Lung (tissue), 17 donors: ENCODE measurements at places on chromosomes 2 and 18. TPM values are rescaled to one million over a fixed set of nuclear protein-coding genes. Genes with fewer than 3 reads are reported as not detected.

DNA sequence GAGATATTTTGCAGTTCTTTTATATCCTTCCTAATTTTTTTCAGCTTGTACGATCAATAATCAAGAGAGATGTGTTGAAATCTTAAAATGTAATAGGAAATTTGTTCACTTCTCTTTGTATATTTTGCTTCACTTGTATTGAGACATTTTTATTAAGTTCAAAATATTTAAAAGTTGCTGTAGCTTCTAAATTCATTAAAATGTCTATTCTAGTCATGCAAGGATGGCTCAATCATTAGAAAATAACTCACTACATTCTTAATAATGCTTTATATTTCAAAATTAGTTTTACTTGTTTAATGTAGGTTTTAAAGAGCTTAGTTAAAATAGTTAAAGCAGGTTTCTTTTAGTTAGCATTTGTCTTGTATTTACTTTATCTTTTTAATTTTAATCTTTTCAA lies 308.4 kb downstream of the CYRIA start:
- no peaks in the 10 kb centered on the region for H3K4me1 ChIP-seq
- H3K27ac ChIP-seq, result no peak overlapping the region
- DNase-seq, result no peak
- no peaks in the 10 kb centered on the region for H3K27me3 ChIP-seq
- H3K4me3 ChIP-seq, result no peak overlapping the region

GRCh38 chr2:26610504-26611335 lies 30.4 kb downstream of the CIB4 start:
- no peak overlapping the region for H3K27ac ChIP-seq
- DNase-seq, result no peak
- no peaks in the 10 kb centered on the region for H3K27me3 ChIP-seq
- H3K4me3 ChIP-seq, result no peak overlapping the region

- H3K4me3 ChIP-seq, result no peak overlapping the region
- H3K36me3 ChIP-seq, result peaks cover 23% of the 10 kb centered on the region
- DNase-seq, result no peak
- H3K27ac ChIP-seq, result no peak overlapping the region
- H3K27me3 ChIP-seq, result no peaks in the 10 kb centered on the region
These were observed 47.2 kb downstream of the SMAD4 start for GRCh38 chr18:51077217-51077616.

GRCh38 chr2:193539188-193539587 lies 1344.5 kb upstream of the TMEFF2 start:
- H3K27me3 ChIP-seq, result no peaks in the 10 kb centered on the region
- no peak for DNase-seq
- H3K27ac ChIP-seq, result no peak overlapping the region
- no peaks in the 10 kb centered on the region for H3K36me3 ChIP-seq

GRCh38 chr18:46718501-46719341 lies 38.1 kb downstream of the ST8SIA5 start:
- peak; percentile 44 for DNase-seq
- H3K4me1 ChIP-seq, result no peaks in the 10 kb centered on the region
- no peaks in the 10 kb centered on the region for H3K36me3 ChIP-seq
- no peak overlapping the region for H3K4me3 ChIP-seq

- no peaks in the 10 kb centered on the region for H3K36me3 ChIP-seq
- H3K27ac ChIP-seq, result no peak overlapping the region
- no peaks in the 10 kb centered on the region for H3K4me1 ChIP-seq
- no peaks in the 10 kb centered on the region for H3K27me3 ChIP-seq
These were observed 2089.7 kb upstream of the CELF4 start for GRCh38 chr18:39655341-39655740.

DNA sequence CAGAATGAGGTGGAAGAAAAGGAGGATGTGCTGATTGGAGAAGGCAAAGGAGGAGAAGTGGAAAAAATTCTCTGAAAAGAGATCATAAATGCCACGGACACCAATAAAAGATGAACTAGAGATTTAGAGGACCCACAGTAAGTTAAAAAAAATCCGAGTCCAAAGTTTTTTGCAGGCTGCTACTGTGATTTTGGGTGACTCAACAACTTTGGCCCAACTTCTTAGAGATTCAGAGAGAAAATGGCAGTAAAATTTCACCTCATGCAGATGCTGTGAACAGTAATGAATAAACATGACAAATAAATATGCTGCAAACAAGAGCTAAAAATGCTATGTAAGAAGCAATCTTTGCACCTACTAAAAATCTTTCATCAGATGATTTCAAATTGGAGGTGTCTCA lies 176.9 kb upstream of the SESTD1 start:
- DNase-seq, result no peak
- no peak overlapping the region for H3K4me3 ChIP-seq
- H3K36me3 ChIP-seq, result no peaks in the 10 kb centered on the region

- H3K36me3 ChIP-seq, result no peaks in the 10 kb centered on the region
- H3K27ac ChIP-seq, result no peak overlapping the region
- DNase-seq, result no peak
These were observed 14.2 kb downstream of the TGFBRAP1 start for GRCh38 chr2:105315314-105315713.

GRCh38 chr2:121147766-121148165 lies 137.2 kb downstream of the TFCP2L1 start:
- H3K27ac ChIP-seq, result no peak overlapping the region
- H3K4me3 ChIP-seq, result no peak overlapping the region

GRCh38 chr2:149225446-149225845 lies 104.9 kb upstream of the LYPD6 start:
- H3K4me3 ChIP-seq, result no peak overlapping the region
- no peak for DNase-seq
- no peak overlapping the region for H3K27ac ChIP-seq

GRCh38 chr18:12308386-12309100 lies 502 bp downstream of the TUBB6 start:
- peak overlapping the region; percentile 98 for H3K27ac ChIP-seq
- H3K4me1 ChIP-seq, result peaks cover 8% of the 10 kb centered on the region
- H3K27me3 ChIP-seq, result peaks cover 9% of the 10 kb centered on the region
- H3K36me3 ChIP-seq, result peaks cover 9% of the 10 kb centered on the region
- H3K4me3 ChIP-seq, result peak overlapping the region; percentile 84

DNA sequence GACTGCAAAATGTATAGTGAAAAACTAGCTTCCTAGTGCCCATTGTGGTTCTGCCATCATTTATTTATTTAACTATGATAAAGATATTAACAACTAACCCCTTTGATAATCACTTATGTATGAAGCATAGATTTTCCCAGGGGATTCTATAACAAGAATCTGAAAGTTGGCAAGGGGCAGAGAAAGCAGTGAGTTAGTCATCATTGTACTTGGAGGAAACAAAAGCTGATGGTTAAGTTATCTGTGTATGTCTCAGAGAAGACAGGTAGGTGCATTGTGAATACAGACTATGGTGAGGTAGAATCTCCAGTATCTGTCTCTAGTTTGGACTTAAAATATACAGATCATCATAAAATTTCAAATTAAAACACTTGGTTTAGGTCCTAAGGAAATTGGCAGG lies 2159.1 kb upstream of the CELF4 start:
- no peaks in the 10 kb centered on the region for H3K36me3 ChIP-seq
- no peaks in the 10 kb centered on the region for H3K4me1 ChIP-seq
- no peak overlapping the region for H3K27ac ChIP-seq
- H3K27me3 ChIP-seq, result no peaks in the 10 kb centered on the region

- no peak overlapping the region for H3K4me3 ChIP-seq
- H3K27ac ChIP-seq, result no peak overlapping the region
- no peaks in the 10 kb centered on the region for H3K36me3 ChIP-seq
- H3K4me1 ChIP-seq, result no peaks in the 10 kb centered on the region
- DNase-seq, result no peak
These were observed 270.8 kb upstream of the UBE2E3 start for GRCh38 chr2:180709392-180710145.

DNA sequence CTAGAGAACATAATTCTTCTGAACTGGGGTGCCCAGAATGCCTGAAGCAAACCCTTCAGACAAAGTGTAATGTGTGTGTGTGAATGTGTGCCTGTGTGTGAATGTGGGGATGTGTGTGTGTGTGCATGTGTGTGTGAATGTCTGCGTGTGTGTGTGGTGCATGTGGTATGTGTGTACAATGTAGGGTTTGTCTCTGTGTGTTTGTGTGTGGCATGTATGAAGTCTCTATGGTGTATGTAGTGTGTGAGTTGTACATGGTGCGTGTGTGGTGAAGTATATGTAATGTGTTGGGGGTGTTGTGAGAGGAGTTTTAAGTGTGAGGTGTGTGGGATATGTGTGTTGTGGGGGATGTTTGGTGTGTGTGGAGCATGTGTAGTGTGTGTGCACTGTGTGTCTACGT lies 129.3 kb upstream of the SOX11 start:
- H3K4me3 ChIP-seq, result no peak overlapping the region
- H3K36me3 ChIP-seq, result no peaks in the 10 kb centered on the region
- no peak overlapping the region for H3K27ac ChIP-seq
- DNase-seq, result no peak
- peaks cover 3% of the 10 kb centered on the region for H3K4me1 ChIP-seq

DNA sequence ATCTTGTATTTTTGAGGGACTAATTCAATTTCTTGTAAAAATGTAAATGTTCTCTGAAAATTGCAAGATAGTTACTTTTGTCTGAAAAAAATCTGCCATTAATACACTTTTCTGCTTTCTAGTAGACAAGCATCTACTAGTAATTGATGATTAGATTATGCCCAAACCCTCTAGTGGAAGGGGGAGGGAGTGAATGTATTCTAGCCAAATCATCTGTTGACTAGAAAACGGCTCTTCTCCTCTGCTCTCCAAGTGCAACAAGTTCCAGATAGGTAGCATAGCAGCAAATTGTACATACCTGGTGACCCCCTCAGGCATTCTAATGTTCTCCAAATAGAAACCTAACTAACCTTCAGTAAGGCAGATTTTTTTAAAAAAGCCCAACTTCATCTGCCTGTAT lies 58.6 kb downstream of the RELCH start:
- no peaks in the 10 kb centered on the region for H3K4me1 ChIP-seq
- H3K27me3 ChIP-seq, result no peaks in the 10 kb centered on the region
- DNase-seq, result no peak

DNA sequence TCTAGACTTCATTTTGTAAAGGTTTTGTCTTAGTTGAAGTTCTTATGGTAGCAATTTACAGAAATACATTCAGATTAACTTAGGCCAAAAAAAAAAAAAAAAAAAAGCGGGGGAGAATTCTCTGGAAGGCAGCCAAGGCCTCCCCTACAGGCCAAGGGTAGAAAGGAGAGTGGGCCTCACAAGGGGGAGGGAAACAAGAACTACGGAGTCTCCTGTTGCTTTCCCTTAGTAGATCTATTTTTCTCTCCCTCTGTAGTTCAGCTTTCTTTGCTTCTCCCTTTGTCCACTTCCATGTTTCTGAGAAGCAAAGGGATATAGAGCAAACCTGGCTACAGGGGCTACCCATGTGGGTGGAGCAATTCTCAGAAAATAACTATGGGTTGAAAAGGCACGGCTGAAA lies 2.4 kb upstream of the STK11IP start:
- no peaks in the 10 kb centered on the region for H3K36me3 ChIP-seq
- DNase-seq, result peak; percentile 93
- peaks cover 42% of the 10 kb centered on the region for H3K4me1 ChIP-seq

- H3K27ac ChIP-seq, result no peak overlapping the region
- no peaks in the 10 kb centered on the region for H3K36me3 ChIP-seq
- no peak overlapping the region for H3K4me3 ChIP-seq
- no peaks in the 10 kb centered on the region for H3K4me1 ChIP-seq
- H3K27me3 ChIP-seq, result no peaks in the 10 kb centered on the region
These were observed 86.9 kb upstream of the MAPK4 start for GRCh38 chr18:50472941-50473340.

Gene MBD2
- polyA plus RNA-seq, result 36.8 TPM

Gene AQP12B
- polyA plus RNA-seq, result not detected

Gene MC2R
- polyA plus RNA-seq, result not detected

Gene ADD2
- 0.53 TPM for polyA plus RNA-seq

Gene DSG3
- 0.09 TPM for polyA plus RNA-seq

Gene TUBA3E
- not detected for polyA plus RNA-seq

Gene NEURL3
- polyA plus RNA-seq, result 2.1 TPM

Gene ZC3H8
- polyA plus RNA-seq, result 2.1 TPM

Gene CRYBA2
- polyA plus RNA-seq, result 0.08 TPM

Gene LINC00305
- 0.44 TPM for polyA plus RNA-seq

Gene WNT10A
- polyA plus RNA-seq, result 0.17 TPM

Gene GCA
- polyA plus RNA-seq, result 220 TPM

Gene SOCS6
- 5.9 TPM for polyA plus RNA-seq
